ENCODE measurements at places on chromosomes 2 and 18.

DNA sequence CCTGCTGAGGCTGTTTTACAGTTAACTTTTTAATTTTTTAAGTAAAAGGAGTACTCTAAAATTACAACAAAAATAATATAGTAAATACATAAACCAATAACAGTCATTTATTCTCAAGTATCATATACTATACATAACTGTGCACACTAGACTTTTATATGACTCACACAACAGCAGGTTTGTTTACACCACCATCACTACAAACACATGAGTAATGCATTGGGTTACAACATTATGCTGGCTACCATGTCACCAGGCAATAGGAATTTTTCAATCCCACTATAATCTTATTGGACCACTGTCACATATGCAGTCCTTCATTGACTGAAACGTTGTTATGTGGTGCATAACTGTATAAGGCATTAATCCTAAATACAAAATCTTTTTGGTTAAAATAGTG, 42.5 kb downstream of the RASGRP3 start:
- DNase-seq, result no peak

- DNase-seq, result no peak
Observed at GRCh38 chr2:230660294-230661060, 52.2 kb upstream of the CAB39 start.

GRCh38 chr2:56231361-56231760, 47.6 kb downstream of the CCDC85A start:
- DNase-seq, result no peak

DNA sequence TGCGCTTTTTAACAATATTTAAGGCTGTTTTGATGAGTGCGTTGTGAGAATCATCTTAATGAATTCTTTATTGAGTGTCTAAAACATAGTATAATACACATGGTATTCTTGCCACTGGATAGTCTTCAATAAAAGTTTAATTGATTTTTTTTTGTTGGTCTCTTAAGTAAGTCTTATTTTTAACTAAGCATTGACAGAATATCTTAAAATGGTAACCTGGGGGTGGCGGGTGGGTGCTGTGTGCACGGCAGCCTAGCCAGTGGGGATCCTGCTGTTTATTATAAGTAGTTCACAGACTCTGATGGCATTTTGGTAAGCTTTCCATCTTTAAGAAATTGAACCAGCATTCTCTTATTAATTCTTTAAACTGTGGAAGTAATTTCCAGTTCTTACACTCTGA, 6.0 kb downstream of the SOX11 start:
- DNase-seq, result no peak

DNA sequence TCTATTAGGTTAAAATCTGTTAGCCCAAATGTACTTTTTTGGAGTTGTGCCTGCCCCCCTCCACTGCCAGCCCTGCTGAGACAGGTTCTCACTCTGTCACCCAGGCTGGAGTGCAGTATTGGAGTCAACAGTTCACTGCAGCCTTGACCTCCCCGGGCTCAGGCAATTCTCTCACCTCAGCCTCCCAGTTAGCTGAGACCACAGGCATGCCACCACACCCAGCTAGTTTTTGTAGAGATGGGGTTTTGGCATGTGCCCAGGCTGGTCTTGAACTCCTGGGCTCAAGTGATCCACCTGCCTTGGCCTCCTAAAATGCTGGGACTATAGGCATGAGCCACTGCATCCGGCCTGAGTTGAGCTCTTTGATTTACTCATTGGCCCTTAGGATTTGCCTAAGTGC, 110.7 kb downstream of the ICA1L start:
- DNase-seq, result no peak

- no peak for DNase-seq
Observed at GRCh38 chr2:74653589-74653984, 460 bp upstream of the SEMA4F start.

DNA sequence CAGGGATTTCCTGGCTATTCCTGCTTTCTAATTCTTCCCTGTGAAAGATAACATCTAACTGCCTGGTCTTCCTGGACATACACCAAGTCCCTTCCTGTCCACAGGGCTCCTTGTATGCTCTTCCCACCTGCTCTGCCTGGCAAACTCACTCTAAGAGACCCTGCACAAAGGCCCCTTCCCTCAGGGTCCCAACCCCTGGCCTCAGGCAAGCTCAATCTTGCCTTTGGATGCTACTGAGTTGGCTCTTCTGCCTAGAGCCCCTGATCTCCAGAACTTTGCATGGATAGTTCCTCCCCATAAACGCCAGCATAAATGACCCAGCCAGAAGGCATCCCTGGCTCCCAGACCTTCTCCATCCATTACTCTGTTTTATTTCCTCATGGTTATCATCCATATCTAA, 98.3 kb upstream of the OTOS start:
- no peak for DNase-seq

DNA sequence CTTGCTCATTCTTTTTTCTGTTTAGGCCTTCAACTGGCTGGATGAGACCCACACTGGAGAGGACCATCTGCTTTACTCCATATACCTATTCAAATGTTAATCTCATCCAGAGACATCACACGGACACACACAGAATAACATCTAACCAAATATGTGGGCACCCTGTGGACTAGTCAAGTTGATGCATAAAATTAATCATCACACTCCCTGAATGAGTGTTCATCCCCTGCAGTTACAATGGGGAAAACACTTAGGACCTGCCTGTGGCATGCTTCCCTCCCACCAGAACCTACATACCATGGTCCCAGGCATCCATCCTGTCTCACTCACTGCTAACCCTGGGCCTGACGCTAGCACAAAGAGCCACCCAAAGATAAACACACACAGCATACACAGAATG, 112.8 kb upstream of the TEX51 start:
- DNase-seq, result no peak

- no peak for DNase-seq
Observed at GRCh38 chr2:125313806-125314205, 1288.7 kb downstream of the CNTNAP5 start.

GRCh38 chr18:13283746-13284145, 65.2 kb downstream of the LDLRAD4 start:
- peak; percentile 5 for DNase-seq

DNA sequence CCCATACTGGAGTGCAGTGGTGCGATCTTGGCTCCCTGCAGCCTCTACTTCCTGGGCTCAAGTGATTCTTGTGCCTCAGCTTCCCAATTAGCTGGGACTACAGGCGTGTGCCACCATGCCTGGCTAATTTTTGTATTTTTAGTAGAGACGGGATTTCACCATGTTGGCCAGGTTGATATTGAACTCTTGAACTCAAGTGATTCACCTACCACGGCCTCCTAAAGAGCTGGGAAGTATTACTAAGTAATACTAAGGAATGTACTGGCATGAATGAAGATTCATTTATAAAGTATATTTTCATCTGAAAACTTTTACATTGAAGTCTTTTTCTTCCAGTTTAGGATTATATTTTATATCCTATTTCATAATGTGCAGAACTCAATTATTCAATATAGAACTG, 38.1 kb downstream of the NUP35 start:
- DNase-seq, result no peak

- DNase-seq, result no peak
Observed at GRCh38 chr2:430291-431040, 142.6 kb upstream of the ALKAL2 start.

DNA sequence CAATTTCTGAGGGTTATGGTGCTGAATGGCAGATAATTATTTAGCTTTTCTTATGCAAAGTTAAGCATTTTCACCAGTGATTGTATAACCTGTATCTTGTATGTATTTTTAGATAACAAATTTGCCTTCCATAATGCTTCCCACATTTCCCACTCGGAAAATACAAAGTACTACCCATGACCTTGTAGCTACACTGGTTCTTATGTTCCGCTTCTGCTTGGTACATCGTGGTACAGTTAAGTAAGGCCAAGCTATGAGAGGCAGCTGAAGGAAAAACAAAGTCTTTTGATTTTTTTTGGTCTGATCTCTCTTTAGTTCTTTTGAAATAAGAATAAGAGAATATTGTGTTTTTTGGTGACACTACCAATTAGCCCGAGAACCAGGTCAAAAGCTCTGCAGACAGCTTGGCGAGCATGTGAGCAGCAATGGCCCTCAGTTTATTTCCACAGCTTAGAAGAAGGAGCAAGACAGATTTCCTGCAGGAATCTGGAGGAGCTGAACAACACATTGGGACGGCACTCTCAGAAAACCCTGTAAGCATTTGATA, 26.8 kb downstream of the SH3YL1 start:
- no peak for DNase-seq

GRCh38 chr2:149463328-149464002, 124.1 kb downstream of the MMADHC start:
- no peak for DNase-seq

GRCh38 chr18:45753286-45753685, 29.3 kb downstream of the SLC14A1 start:
- no peak for DNase-seq

- DNase-seq, result no peak
Observed at GRCh38 chr2:199186301-199186751, 271.4 kb downstream of the SATB2 start.
